ENCODE measurements at places on chromosomes 13 and 19. TPM values are rescaled to one million over a fixed set of nuclear protein-coding genes. Genes with fewer than 3 reads are reported as not detected.

DNA sequence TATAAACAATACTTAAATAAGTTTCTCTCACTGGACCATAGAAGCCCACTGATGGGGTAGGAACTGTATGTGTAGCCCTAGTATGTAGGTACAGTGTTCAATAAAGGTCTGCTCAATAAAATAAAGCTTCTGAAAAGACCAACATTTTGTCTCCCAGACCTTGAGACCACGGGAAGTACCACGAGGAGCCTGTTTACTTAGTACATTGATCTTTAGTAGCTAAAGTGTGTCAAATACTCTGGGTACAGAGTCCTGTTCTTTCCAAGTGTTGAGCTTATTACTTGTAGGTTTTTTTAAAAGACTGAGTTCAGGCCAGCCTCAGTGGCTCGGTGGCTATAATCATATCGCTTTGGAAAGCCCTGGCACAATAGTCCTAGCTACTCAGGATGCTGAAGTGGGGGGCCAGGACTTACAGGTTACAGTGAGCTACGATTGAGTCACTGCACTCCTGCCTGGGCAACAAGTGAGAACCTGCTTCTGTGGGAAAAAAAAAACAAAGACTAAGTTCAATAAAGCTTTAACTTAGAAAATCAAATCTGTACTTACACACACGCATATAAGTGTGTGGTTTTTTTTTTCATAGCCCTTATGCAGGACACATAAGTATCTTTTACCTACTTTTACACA, 3.4 kb downstream of the MTRF1 start:
- DNase-seq = no peak

DNA sequence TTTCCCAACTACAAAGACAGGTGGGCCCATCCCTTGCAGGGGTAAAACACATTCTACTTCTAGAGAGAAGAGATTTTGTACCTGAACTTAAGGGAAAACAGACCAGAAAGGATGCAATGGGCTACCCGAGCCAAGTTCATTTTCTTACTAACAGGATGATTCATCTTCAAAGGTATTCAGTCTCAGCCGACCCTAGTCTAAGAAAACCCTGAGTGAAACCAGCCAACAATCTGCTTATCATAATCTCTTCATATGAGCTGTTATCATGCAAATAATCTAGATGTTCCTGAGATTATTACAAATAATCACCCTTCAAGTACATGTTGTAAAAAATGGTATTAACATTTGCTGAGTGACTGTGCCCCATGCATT, 15.6 kb downstream of the PABPC3 start:
- peak; percentile 6 for DNase-seq

DNA sequence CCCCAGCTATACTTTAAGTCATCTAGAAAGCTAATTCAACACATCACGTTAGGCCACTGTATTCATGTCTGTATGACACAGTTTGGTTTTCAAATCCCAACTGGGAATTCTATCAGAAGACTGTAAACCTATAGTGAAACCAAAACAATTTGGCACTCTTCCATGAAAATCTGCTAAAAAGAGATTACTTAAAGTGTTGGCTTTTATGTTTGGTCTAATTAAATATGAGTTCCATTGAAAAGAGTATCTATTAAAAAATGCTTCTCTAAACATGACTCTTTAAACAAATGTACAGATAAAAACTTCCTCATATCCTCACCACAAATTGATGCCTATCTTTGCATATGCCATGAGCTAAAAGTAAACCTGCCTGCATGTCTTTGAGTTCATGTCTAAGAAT, 25.4 kb downstream of the PCDH9 start:
- DNase-seq = no peak

- no peak for DNase-seq
Observed at GRCh38 chr19:29060813-29061364, 152.1 kb downstream of the UQCRFS1 start.

DNA sequence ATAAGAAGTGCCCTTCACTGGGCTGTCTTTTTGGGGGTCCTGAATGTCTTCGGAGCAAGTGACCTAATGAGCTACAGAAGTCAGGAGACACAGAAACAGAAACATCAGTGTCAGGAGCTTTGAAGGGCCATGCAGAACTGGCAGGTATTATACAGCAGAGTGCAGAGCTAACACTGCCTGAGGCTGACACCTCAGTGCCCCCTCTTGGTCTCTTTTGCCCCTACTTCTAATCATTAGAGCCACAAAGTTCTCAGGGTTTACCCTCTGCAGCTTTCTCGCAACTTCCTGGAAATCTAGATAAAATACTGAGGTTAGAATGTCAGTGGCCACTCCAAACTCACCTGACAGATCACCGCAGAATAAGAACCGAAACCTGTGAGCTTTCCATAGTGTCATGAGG, 172.7 kb downstream of the B3GLCT start:
- no peak for DNase-seq

DNA sequence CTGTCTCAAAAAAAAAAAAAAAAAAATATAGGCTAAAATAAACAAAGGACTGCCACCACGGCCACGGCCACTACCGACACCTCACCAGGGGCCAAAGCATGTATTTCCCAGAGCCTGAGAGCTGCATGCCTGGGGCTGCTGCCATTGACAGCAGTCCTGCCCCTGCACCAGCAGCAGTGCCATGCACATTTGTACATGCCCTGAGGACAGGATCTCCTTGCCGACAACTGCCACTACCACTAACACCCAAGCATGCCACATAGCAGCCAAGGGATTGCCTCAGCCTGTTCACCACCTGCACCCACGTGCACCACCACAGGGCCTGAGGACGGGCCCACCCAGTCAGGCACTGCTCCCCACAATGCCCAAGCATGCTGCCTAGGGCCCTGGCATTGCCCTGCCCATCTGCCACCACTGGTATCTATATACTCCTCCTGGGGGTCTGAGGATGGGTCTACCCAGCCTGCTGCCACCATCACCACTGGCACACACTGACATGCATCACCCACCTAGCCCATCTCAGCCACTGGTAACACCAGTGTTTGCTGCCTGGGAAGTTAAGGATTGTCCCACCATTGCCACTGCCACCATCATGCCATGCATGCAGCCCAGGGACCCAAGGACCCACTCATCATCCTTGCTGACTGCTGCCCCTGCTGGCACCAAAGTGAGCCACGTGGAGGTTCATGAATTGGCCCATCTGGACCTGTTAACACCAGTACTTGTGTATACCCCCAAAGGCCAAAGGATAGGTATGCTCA, 10.6 kb upstream of the NUP62 start:
- no peak for DNase-seq

- DNase-seq = peak; percentile 36
Observed at GRCh38 chr13:39656325-39656677, 839 bp downstream of the COG6 start.

DNA sequence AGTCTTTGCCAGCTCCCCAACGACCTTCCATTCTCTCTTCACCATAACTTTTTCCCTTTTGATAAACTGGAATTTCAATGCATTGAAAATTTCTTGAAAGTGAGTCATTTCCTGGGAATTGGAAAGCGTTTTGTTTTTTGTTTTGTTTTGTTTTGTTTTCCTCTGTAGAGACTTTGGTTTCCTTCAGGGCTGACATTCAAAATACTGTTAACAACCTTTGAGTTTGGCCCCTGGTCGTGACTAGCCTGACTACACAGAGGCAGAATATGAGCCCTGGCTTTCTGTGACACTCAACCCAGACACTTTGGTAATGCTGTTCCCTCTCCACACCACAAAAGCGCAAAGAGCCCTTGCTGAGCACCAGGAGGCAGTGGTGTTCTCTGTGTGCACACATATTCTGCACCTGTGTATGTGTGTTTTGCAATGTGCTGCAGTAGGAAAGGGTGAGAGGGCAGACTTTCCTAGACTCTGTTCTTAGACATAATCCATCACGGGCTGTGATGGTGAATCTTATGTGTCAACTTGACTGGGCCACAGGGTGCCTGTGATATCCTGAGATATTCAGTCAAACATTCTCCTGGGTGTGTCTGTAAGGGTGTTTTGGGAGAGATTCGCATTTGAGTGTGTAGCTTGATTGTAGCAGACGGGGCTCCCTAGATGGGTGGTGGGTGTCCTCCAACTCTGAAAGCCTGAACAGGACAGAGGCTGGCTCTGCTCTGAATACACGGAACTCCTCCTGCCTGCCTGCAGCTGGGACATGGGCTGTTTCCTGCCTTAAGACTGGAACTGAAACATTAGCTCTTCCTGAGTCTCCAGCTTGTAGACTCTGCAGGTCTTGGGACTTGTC, 29.5 kb upstream of the ANKRD10 start:
- DNase-seq = peak; percentile 76

DNA sequence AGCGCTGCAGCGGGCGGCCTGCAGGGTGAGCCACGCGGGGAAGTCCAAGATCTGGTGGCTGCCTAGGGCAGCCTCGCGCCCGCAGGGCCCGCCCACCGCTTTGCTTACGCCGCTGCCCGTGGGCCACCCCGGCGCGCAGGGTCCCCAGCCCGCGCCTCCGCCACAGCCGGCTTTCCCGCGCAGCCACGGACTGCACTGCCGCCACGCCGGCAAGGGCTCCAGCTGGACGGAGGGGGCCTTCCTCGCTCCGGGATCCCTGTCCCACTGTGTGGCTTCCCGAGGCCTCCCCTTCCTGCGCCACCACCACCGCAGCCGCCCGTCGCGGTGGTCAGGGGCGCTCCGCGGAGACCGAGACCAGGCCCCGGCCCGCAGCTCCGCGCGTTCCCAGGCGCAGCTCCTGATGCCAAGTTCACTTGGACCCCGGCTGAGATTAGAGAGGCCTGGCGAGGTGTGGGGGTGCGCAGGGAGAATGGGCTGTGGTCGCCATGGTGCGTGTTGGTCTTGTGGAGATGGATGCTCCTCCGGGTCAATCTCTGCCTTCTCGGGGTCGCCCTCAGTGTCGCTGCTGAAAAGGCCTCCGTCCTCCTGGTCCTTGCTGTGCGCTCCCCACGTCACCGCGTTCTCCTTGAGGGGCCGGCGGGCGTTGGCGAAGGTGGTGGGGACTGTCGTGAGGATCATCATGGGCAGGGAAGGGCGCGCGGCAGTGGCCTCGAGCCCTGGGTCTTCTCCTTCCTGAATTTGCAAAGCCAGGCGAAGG, 17.9 kb upstream of the RNF17 start:
- DNase-seq = peak; percentile 12

- no peak for DNase-seq
Observed at GRCh38 chr13:80921541-80921940, 580.6 kb upstream of the SPRY2 start.

DNA sequence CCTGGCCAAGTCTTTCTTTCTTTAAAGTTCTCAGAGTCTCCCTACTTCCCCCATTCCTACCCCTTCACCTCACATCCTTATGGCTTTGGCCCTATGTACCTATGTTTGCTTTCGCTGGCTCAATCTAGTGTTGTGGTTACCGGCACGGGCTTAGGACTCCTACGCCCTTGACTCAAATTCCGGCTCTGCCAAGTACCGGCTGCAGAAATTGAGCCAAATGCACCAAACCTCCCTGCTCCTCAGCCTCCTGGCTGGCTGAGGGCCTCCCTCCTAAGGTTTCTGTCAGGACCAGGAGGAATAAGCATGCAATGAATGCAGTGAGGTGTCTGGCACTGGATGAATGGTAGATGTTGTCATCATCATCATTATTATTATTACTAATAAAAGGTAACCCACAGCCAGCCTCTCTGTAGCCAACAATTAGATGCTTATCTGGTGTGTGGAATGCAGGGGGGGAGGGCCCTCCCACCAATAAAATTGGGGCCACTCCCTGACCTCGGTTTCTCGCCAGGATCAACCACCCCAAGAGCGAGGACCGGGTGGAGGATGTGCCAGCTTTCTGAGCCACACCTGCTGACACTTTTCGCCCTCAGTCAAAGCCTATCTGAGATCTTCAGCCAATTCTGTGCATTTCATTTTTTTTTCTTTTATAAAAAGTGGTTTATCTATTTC, 20.7 kb downstream of the KLK5 start:
- DNase-seq = no peak

- DNase-seq = no peak
Observed at GRCh38 chr13:41775251-41775650, 185.7 kb downstream of the VWA8 start.

GRCh38 chr13:33636955-33637670, 180.8 kb upstream of the RFC3 start:
- peak; percentile 51 for DNase-seq

GRCh38 chr19:47510516-47511127, 4.2 kb downstream of the NAPA start:
- no peak for DNase-seq

GRCh38 chr19:41575998-41576397, at the start of gene CEACAM21:
CEACAM21 (plus strand) TSS chr19:41576166; CDS start chr19:41576275, 109 bp downstream.
- DNase-seq = no peak

GRCh38 chr13:39306639-39307589, 268.7 kb downstream of the NHLRC3 start:
- DNase-seq = no peak

GRCh38 chr13:30806784-30807183, 71.4 kb downstream of the ALOX5AP start:
- peak; percentile 90 for DNase-seq

DNA sequence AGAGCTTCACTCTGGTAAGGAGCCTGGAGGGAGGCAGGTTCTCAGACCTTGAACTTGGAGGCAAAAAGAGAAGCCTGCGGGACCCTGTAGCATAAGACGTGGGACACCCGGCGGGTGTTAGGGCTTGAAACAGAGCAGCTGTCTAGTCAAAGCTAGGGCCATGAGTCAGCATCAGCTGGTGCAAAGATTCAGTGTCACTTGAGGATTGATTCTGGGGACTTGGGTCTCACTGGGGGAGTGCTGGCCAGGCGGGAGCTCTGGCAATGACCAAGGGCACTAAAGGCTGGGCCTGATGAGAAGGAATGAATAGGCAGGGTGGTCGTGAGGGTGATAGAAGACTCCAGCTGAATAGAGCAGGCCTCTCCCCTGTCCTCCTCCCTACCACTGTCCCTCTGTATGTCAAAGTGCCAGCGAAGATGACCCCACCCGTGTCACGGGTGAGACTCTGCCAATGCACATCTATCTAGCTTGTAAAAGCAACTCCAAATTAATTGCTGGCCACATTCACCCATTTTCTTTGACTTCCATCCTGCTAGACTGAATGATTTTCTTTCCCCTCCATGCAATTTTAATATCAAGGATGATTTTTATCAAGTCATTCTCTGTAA, 97.1 kb downstream of the MBNL2 start:
- peak; percentile 20 for DNase-seq

- peak; percentile 59 for DNase-seq
Observed at GRCh38 chr19:18419699-18420460, 682 bp downstream of the SSBP4 start.

- DNase-seq = no peak
Observed at GRCh38 chr13:47100214-47100853, 203.5 kb upstream of the HTR2A start.

SOX21 gene
- total RNA-seq = not detected

ERICH4 gene
- total RNA-seq = not detected

FPR2 gene
- not detected for total RNA-seq

SIGLEC12 gene
- not detected for total RNA-seq

ZNF358 gene
- 51.1 TPM for total RNA-seq

INSL3 gene
- total RNA-seq = not detected

TJP3 gene
- total RNA-seq = not detected

PROZ gene
- total RNA-seq = not detected

PSG6 gene
- total RNA-seq = not detected

CGB5 gene
- not detected for total RNA-seq
